ENCODE measurements at places on chromosomes 16 and 17.

DNA sequence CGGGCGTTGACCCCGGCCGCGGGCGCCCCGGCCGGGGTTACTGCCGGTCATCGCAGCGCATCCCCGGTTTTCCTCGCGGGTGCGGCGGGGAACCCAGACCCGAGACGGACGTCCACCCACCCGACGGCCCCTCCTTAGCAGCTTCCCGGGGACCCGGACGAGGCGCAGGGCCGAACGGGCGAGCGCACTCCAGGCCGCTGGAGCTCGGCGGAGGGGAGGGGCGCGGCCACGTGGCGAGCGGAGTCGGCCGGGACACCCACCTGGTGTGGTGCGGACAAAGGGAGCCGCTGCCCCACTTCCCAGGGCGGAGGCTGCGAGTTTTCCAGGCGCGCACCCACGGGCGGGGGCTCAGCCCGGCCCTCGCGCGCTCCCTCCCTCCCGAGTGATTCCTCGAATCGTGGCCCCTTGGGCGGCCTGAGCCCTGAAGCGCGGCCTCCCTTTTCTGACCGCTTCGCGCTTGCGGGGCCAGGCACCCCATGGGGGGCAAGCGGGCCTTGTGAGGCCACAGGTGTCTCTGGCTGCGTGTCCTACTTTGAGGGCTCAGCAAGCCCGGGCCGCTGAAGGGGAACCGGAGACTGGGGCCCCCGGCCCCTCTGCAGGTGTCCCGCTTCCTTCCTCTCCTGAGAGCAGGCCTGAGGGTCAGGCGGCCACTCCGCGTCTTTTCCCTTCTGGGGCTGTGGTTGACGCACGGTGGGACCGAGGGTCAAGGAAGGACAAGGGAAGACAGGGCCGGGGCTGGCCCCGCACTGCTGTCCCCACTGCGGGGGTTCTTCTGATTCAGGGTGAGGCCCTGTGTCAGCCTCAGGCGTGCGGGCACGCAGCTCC, 1.1 kb upstream of the FASN start:
- no peak for DNase-seq

DNA sequence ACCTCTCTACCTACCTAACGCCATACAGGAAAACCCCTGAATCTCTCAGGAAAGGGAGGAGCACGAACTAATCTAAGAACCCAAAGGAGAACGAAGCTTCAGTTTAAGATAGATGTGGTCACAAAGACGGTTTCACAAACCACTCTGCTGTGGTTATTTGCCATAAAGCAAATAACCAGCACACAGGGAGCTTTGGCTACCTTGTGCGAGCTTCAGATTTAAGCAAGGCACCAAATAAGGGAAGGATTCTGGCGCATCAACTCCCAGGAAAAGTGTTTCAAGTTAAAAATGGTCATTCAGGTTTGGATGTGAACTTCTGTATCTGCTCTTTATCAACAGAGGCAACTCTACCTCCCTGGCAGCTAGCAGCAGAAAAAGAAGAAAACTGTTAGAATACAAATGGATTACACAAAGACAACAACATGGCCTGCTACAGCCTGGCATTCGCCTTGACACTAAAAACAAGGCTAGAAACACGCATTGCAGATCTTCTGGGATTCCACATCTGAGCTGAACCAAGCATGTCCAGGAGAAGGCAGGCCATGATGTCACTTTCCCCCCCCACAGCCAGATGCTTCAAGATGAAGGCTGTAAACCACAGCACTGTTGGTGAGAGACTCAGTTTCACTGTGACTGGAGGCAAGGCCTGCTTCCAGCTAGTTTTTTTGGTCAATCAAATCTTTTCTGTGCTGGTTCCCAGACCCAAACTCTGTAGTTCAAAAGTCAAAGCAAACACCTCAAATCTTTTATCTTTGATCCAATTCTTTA, 43.6 kb downstream of the SMG6 start:
- no peak for DNase-seq

DNA sequence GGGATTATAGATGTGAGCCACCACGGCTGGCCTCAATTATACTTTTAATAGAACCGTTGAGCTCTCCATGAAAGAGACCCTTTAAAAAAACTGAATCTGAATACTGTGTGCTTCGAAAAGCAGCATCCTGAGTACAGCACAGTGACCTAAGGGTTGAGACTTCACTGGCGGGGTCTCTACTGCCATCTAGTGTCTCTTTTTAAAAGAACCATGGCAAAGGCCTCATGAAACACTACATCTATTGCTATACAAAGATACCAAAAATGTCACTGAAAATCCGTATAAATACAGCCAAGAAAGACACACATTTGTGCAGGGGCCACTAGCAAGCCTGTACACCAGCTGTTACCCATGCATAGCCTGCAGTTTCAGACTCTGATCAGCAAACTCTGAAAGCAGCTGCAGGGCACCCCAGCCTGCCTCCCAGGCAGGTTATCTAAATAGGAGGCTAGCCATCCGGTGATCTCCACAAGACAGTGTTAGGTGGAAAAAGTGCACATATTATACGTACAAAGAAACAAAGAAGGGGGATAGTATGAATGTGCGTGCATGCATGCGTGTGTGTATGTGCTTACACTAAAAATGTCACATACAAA, 35.3 kb downstream of the NPLOC4 start:
- DNase-seq: peak; percentile 79

DNA sequence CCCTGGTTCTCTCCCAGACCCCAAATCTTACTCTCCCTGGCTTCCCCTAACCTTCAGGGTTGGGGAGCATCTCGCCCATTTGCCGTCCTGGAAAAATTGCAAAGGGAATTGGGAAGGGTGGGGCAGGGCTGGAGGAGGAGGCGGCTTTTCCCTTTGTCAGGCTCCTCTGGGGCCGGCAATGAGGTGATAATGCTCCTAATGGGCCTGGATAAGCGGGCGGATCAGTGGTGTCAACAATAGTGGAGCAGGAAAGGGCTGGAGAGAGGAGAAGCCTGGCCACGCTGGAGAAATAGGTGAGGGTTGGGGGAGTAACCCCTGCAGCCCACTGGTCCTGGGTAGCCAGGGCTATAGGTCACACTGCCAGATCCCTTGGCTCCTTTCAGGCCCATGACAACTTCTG, 12.3 kb downstream of the SCN4A start:
- no peak for DNase-seq

DNA sequence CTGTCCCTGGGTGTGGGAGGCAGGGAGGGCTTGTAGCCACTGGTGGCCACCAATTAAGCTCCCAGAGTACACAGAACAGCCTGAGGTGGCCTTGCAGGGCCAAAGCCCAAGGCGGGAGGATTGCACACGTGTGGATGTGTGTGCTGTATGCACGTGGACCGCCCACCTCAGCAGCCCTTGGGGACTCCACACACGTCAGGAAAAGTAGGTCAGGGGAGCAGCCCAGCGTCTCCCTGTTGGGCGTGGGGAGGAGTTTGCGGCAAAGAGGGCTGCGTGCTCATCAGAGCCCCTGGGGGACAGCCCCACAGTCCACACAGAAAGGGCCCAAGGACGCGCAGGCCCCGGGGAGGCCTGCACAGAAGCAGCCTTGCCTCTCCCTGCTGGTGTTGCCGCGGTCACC, 19.6 kb downstream of the SBK1 start:
- no peak for DNase-seq

DNA sequence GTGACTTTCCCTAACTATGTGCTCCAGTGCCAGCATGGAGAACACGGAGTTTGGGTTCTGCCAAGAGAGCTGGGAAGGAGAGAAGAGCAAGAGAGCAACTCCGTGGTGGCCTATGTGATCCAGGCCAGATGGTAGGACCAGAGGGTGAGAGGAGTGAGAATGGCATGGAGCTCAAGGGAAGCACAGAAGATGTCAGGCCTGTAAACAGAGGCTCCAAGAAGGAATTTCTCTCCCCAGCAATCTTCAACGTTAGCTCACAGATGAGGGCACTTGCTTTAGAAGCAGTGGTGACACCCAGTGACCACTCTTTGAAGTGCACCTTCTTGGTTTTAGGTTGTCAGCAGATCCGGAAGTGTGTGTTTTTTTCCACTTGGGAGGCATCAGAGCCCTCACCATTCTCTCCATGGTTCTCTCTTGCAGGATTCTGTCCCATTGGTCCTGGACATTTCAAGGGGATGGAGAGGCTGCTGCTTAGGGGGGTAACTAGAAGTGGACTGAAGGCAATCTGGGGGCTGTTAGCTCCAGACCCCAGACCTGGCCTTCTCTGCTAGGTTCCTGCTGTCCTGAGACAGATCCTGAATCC, 18.1 kb upstream of the TMEM98 start:
- peak; percentile 81 for DNase-seq

DNA sequence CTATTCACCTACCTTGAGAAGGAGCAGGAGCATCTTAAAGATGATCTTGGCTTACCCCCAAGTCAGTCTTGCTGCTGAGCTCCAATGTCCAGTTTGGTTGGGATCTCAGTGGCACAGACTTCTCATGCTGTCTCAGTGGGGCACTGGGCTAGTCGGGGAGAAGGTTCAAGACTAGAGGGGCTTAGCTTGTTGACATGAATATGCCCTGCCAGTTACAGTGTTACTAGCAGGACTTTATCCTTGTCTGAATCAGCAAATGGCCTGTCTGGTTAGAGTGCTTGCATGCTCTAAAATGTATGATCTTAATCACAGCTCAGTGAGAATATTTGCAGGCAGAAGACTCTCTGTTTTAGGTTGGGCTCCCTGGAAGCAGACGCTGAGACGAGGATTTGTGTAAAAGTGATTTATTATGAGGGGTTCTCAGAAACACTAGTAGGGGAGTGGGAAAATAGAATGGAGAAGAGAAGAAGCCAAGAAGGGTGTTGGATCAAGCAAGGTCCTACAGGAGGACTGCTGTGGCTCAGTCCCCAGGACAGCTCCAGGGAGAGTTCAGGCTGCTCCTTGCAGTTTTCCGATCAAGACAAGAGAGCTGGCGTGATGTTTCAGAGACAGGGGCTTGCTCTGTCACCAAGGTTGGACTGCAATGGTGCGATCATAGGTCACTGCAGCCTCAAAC, 150.4 kb upstream of the HS3ST2 start:
- no peak for DNase-seq

DNA sequence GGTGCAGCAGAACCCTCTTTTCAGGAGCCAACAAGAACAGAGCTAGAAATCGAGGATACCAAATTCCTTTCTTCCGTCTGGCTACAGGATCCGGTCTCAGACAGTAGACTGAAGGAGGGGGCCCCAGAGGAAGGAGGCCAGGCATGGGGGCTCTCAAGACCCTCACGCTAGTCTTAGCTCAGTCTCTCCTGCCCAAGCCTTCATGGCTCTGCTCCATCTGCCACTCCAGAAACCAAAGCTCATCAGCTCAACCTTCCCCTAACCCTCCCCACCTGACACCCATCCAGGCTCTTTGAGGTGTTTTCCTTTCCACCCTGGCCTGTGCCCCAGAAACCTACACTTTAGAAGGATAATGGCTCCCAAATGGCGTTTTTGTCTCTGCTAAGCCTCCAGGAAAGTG, 6.2 kb upstream of the TMEM92 start:
- DNase-seq: no peak

- no peak for DNase-seq
Observed at GRCh38 chr17:7782240-7782639, 51.8 kb upstream of the KDM6B start.

- no peak for DNase-seq
Observed at GRCh38 chr16:84124257-84125073, 7.7 kb upstream of the MBTPS1 start.

GRCh38 chr16:53900667-53901066, 196.7 kb downstream of the FTO start:
- no peak for DNase-seq

DNA sequence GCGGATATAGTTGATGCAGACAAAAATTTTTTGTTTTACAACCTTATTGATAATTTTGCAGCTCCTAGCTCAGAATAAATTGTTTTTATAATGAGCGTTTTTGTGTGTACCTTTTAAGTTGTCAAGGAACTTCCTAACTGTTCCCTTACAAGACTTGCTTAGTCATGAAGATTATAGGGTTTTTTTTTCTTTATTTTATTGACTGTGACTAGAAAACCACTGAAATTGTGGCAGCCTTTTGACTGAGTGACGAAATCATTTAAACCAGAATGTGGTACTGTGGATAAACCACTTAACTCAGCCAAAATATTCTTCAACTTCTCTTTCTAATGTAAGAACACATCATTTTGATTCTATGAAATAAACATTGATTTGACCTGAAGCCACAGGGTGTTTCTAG, 40.8 kb upstream of the VPS4A start:
- no peak for DNase-seq

- no peak for DNase-seq
Observed at GRCh38 chr16:85348911-85349334, 236.7 kb upstream of the CIBAR2 start.

- DNase-seq: no peak
Observed at GRCh38 chr16:371515-372301, 1.4 kb upstream of the MRPL28 start.
